Activated CD8-positive, alpha-beta memory T cell treated with anti-CD3 and anti-CD28 coated beads for 1 hour (primary cell): ENCODE measurements at places on chromosomes 3 and 15.

DNA sequence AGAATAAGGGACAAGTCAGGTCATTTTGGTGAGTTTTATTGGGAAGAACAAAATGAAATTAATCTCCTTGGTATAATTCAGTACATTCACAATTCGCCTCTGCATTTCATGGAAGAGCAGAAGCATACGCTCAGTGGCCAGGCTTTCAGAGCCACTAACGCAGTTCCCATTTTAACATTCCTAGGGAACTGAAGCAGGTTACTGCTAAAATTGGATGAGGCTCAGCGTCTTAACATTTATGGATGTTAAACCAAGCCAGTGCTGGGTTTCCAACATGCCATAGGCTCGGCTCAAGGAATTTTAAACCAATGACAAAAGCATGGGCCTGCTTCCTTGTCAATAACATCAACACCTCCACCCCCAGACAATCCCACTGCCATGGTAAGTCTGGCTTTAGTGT, 172.7 kb upstream of the PRICKLE2 start:
- DNase-seq: no peak

GRCh38 chr15:68621535-68621934, 42.7 kb downstream of the CORO2B start:
- no peak for DNase-seq

DNA sequence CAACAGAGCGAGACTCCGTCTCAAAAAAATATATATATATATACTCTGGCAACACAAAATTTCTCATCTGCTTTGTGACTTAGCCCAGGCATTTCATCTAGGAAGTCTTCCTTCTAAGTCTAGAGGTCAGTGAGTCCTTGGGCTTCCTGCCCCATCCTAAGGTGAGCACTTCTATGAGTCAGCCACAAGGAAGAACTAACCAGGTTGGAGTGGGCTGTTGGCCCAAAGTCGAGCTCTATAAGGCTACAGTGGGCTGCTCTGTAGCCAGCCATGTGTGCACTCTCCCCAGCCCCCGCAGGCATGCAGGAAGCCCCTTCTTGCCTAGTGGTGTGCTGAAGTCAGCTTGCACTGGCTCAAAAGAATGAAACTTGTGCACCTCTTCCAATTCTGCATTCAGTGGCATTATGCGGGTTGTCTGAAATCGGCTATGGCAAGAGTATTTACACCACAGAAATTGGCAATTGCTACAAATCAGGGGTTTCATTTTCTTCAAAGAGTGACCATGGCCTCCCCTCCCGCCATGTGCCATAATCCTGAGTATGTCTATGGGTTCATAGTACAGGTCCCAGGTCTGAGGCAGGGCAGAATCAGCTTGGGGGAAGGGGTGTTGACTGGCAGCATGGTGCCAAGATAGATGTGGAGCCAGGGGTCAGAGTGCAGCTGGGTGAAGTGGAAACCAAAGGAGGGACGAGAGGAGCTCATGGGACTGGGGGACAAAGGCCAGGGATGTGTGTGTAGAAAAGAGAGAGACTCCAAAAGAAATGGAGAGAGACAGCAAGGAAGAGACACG, 22.0 kb upstream of the LOXL1 start:
- no peak for DNase-seq

DNA sequence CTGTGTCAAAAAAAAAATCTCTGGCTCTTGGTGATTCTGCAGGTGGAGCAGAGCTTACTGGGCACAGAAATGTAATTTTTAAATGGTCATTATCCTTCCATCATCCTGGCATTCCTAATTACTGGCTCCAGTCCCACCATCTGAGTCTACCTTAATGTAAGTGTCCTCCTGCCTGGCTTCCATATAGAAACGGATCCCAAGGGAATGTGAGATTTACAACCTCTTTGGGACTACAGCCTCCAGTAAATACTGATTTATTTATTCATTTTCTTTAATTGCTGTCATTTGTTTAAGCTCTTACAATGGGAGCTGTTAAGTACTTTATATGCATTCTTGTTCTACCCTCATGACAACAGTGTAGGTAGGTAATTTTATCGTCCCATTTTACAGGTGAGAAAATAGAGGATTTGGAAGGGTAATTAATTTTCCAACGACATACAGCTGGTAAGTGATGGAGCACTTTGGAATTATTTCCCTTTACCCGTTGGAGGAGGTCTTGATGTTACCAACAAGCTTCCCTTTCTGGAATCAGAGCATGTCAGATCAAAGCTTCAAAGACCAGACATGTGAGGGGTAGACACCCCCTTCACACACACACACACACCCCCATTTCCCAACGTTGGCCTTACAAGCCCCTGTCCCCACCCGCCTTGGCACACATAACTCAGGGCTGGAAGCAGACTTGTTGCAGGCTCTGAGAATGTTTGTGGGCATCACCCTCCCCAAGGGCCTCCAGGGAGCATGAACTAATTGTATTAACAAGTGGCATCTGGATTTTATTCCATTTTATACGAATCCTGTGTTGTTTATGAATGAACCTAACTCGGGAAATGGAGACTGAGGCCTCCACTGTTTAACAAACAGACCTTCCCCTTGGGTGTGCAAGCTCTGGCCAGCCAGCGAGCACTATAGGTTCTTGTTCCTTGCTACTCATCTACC, 116.9 kb downstream of the ALDH1A2 start:
- DNase-seq: no peak

DNA sequence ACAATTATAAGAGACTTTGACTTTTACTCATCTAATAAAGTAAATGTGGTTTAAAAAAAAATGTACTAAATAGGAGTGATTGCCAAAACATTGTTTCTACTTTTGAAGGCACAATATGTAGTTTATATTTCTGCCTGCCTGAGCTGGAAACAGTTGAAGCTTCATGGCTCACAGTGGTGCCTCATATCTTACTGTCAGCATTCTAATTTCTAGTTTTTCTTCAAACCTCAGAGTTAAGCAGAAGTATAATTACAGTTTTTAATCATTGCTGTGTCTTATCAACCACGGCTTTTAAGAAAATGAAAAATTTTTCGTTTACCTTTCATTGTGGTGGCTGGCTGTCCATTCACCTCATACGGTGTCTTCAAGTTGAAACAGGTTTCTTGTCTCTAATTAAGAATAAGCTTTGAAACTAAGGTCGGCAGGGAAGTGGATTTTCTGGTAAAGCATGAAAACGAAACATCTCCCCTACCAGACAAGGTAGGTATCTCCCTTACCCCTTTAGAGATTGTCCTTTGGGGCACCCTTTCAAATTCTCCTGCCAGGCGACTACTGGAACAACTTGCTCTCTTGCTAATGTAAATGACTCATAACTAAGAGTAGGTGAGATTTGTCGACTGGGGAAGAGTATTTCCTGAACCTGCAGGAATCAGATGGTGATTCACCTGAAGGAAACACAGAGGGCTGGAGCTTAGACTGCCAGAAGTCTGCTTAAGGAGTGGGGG, at the start of gene GPR87:
GPR87 (minus strand) TSS at position 554 of the 725 bp plus-strand sequence. CDS start 16,720 bp downstream, outside the sequence.
- no peak for DNase-seq
